ENCODE measurements at places on chromosomes 7 and 10.

DNA sequence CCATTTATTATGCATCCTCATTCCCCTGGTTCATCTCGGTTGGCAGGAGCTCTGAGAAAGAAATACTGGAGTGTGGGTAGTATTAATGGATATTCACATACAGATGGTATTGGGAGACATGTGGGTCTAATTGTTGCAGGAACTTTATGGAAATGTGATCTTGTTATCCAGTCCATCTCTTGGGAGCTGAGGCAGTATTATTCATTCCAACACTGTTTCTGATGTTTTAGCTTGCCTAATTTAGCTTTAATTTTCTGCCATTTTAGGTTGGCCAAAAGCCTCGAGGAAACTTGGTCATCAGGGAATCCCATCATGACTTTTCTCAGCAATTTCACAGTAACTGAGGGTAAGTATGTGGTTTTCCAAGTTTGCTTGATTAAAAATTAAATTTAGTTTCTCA lies 125.7 kb downstream of the ABCA13 start:
- DNase-seq: no peak

DNA sequence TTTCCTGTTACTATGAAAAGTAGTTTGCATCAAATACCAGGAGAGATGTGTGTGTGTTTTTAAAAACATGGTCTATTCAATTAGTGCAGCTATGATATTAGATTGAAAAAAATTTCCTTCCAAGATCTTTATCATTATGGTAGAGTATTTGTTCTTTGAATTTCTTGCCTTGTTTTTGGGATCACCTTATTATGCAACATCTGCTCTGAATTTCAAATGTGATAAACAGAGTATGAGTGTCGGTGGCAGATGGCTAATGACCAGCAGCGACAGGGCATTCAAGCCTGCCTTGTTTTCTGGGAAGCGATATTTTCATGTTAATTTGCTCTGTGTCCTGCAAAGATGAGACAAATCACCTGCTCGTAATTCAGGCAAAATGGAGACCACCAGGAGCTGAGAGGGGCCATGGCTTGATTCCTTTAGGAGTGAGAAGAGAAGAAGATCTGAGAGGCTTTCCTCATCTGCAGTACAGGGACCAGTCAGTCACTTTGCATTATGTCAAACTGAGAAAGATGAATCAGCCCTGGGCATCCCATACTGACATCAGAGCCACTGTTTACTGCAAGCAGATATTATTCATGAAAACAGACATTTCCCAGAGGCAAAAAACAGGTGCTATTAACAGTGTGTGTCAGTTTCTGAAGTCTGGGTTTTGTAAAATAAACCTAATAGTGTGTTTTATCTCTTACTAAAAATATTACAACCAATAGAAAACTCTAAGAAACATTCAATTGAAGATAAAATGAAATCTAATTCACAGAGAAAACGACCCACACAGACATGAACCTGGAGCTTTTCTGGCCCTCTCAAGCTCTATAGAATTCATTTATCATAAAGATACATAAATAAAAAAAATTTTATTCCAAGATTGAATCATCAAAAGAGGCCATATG lies 67.6 kb downstream of the CDK6 start:
- DNase-seq: no peak

DNA sequence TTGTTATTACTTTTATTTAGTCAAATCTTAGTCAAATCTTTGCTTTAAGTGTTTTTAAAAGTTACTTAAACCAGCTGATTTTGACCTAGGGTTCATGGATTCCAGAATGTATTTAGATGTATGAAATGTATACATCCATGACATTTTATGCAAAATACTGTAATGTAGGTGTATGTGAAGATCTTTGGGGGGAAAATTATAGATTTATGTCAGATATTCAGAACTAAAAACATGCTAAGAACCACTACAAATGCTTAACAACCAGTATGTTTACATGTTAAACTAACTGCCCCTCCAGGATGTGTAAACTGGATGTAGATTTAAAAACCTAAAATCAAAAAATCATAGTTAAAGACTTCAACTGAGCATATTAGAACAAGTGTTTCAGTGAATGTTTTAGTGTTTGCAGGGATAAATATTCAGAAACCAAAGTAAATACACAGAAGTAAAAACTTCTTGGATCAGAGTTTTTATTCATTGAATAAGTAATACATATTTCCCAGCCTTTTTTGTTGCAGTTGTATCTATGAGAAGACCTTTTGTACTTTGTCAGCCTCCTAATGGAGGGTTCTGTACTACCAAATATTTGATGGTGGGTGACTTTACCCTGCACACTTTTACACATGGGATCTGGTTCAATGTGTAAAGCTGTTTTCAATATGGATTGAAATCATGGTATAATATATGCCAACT lies 3.9 kb downstream of the CPED1 start:
- no peak for DNase-seq

GRCh38 chr10:2366264-2366931 lies 629.1 kb upstream of the ADARB2 start:
- DNase-seq: no peak

DNA sequence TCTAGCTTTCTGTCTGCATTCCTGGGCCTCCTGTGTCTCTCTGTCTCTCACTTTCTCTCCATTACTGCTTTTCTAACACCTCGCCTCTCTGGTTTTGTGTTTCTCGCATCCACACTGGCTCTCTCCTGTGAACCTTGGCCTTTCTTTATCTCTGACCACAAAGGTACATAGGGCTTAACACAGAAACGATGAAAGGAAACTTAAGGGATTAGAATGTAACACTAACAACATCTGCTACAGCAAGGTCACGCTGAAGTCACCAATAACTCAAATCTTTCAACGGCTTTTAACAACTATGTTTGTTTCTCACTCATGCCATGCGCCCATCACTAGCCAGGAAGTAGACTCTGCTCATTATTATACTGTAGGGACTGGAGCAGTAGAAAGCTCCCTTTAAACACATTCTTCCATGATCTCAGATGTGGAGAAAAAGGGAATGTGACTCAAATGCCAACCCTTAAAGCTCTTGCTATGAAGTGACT lies 9.3 kb upstream of the OR6V1 start:
- no peak for DNase-seq

GRCh38 chr10:72588266-72588665 lies 37.6 kb downstream of the MICU1 start:
- no peak for DNase-seq

DNA sequence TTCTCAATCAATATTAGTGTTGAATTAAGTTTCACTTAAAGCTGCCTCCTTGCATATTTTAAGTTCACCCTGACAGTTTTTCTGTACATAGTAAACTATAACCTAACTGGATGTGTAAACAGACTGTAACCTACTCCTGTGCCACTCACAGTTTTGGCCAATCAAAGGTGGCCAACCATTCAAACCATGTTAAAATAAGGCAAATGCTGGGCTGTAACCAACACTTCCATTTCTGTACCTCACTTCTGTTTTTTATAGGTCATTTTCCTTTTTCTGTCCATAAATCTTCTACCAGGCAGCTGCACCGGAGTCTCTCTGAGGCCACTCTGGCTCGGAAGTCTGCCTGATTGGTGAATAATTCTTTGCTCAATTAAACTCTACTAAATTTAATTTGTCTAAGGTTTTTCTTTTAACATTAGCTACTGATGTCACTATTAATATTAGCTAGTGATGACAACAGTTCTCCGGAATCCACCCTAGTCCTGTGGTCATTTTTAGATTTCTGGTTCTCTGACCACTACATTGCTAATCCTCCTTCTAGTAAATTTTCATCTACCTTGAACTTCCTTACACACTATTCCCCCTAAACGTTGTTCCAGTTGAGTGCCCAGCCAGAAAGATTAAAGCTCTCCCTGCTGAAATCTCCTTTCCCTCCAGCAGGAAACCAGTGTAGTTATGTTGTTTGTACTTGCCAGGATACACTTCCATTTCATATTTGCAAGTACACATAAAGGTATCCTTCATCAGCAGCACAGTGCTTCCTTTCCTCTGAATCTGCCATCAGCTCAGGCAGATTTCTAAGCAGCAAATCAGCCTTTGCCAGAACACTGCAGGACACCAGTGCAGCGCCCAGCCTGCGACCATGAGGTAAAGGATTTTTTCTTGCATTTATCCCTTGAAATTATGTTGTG lies 18.6 kb upstream of the IFIT2 start:
- DNase-seq: no peak

DNA sequence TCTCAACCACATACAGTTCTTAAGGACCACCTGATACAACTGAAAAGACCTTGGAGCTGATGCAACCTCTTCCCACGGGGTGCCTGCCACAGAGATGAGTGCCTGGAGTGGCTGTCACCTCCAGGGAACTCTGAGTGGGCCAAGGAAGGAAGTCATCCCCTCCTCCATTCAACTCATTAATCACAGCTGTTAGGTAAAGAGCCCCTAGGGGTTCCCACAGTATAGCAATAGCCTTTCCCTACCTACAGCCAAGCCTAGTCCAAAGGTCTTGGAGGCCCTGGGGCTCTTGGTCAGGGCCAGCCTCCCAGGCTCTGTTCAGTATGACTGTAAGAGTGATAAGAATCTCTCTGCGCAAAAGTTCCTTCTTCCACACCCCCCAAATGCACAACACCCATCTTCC lies 70.4 kb upstream of the NFE2L3 start:
- no peak for DNase-seq

DNA sequence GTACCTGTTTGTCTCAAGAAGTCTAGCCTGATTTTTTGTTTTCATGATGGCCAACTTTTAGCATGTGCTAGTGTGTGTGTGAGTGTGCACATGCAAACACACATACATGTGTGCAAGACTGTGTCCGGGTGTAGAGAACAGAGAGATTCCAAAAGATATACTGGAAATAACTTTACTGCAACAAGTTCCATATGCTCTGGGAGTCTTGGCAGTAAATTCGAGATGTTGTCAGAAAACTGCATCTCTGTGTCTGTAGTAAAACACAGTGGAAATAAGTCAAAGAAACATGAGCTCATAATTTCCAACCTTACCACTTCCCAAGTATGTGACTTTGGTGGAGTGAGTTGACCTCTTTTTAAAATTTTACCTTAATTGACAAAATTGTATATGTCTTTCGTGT lies 950.8 kb upstream of the C7orf33 start:
- no peak for DNase-seq

Measured in NCI-H2107 (cell line).